ENCODE measurements at places on chromosomes 5 and 9. TPM values are rescaled to one million over a fixed set of nuclear protein-coding genes. Genes with fewer than 3 reads are reported as not detected.

CEP120 gene
- 21.3 TPM for polyA plus RNA-seq

PCDHA9 gene
- not detected for polyA plus RNA-seq

LSM11 gene
- 1.8 TPM for polyA plus RNA-seq

CER1 gene
- 0.07 TPM for polyA plus RNA-seq

NMUR2 gene
- polyA plus RNA-seq: 0.23 TPM

IFNB1 gene
- polyA plus RNA-seq: 0.11 TPM

SPAG8 gene
- polyA plus RNA-seq: 3.4 TPM

HAVCR1 gene
- 0.07 TPM for polyA plus RNA-seq

ADAMTS2 gene
- polyA plus RNA-seq: 1.3 TPM

PPP3R2 gene
- 0.02 TPM for polyA plus RNA-seq

PCDHA10 gene
- polyA plus RNA-seq: 0.02 TPM

MLANA gene
- polyA plus RNA-seq: 0.09 TPM

OR1J2 gene
- not detected for polyA plus RNA-seq

ADAMTS6 gene
- polyA plus RNA-seq: 1.2 TPM

PLAC8L1 gene
- polyA plus RNA-seq: 1.5 TPM

GHR gene
- 4.5 TPM for polyA plus RNA-seq

KIF27 gene
- polyA plus RNA-seq: 2.9 TPM

ZNF658 gene
- polyA plus RNA-seq: 3.6 TPM

INVS gene
- polyA plus RNA-seq: 5.0 TPM

SPRY4 gene
- 2.0 TPM for polyA plus RNA-seq

MLLT3 gene
- polyA plus RNA-seq: 21.8 TPM

IRX2 gene
- polyA plus RNA-seq: 1.5 TPM

ANKDD1B gene
- polyA plus RNA-seq: 1.6 TPM

BSPRY gene
- polyA plus RNA-seq: 6.1 TPM

MZB1 gene
- polyA plus RNA-seq: 380 TPM

IFNA2 gene
- not detected for polyA plus RNA-seq

RANBP17 gene
- polyA plus RNA-seq: 2.1 TPM

TENT4A gene
- polyA plus RNA-seq: 18.7 TPM

PCDHB2 gene
- polyA plus RNA-seq: 0.39 TPM

C1QTNF3 gene
- 25.1 TPM for polyA plus RNA-seq

Measured in thymus (tissue), 14 donors.